Body of pancreas (tissue), 4 donors: ENCODE measurements at places on chromosomes 2 and 18. TPM values are rescaled to one million over a fixed set of nuclear protein-coding genes. Genes with fewer than 3 reads are reported as not detected.

Gene G6PC2
- 35.3 TPM for total RNA-seq

Gene ANKRD30B
- 0.26 TPM for total RNA-seq

GRCh38 chr18:46560671-46561045, 96.4 kb downstream of the LOXHD1 start:
- no peak for DNase-seq

Gene CD226
- 0.33 TPM for total RNA-seq
